ENCODE measurements at places on chromosomes 5 and 9.

- DNase-seq: no peak
- H3K4me3 ChIP-seq: no peak overlapping the region
- H3K36me3 ChIP-seq: no peaks in the 10 kb centered on the region
Measured at GRCh38 chr9:133023117-133023890, 7.5 kb upstream of the GTF3C5 start.

GRCh38 chr5:122874179-122874875, 28.9 kb downstream of the SNX24 start:
- DNase-seq: no peak
- no peaks in the 10 kb centered on the region for H3K36me3 ChIP-seq
- no peak overlapping the region for H3K27ac ChIP-seq
- H3K4me1 ChIP-seq: peaks cover 7% of the 10 kb centered on the region

DNA sequence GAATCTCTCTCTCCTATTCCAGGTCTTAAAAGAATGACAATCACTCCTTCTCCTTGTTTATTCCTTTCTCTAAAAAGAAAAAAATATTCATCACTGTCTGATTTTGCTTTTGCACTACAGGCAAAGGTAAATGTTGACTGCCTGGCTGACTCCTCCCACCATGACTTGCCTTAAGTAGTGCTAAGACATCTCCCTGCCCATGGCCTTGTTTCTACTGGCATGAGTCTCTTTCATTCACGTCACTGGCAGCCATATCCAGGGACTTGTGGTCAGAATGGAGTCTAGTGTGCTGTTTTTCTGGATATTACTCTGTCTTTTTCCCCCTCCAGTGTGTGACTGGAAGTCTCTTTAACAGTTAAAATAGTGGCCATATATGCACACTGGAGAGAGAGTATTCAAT, 522.9 kb upstream of the DAB2 start:
- H3K27me3 ChIP-seq: no peaks in the 10 kb centered on the region
- peak; percentile 43 for DNase-seq
- H3K4me3 ChIP-seq: no peak overlapping the region
- H3K36me3 ChIP-seq: no peaks in the 10 kb centered on the region
- no peak overlapping the region for H3K27ac ChIP-seq
- no peaks in the 10 kb centered on the region for H3K4me1 ChIP-seq

DNA sequence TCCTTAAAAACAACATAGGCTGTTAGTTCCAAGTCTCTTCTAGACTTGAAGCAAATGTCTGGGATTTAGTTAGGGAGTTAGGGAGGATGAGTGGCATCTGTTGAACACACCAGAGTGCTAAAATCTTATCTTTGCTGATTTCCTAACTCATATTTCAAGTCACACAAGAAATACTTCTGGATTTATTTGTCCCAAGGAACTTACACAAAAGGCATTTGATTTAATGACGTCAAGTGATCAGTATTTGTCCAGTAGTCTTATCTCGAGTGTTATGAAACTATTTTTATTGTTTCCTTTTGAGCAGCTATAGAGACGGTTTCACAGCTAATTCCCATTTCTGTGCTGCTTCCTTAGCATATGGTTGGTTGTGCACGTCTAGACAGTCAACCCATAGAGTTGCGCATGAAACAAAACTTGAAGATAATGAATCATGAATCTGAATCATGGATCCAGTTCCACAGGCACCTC, 140.5 kb upstream of the TUT7 start:
- no peak overlapping the region for H3K27ac ChIP-seq
- no peaks in the 10 kb centered on the region for H3K4me1 ChIP-seq
- peak; percentile 44 for DNase-seq

DNA sequence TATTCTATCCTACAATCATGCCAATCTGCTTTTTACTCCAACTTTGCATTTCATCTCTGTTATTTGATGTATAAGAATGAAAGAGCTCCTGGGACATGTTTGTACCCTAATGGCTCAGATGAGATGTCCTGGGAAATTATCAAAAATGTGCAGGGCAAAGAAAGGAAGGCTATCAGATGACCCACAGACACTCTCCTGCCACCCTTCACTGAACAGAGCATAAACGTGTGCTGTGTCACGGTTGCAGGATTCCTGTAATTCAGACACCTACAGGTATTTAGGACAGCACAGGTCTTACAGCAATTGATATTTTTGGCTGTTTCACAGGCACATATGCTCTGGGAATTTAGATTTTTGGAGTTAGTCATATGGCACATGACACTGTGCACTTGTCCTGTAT, 149.2 kb upstream of the GAS1 start:
- H3K4me3 ChIP-seq: no peak overlapping the region
- no peak overlapping the region for H3K27ac ChIP-seq
- H3K27me3 ChIP-seq: no peaks in the 10 kb centered on the region

All from astrocyte (in vitro differentiated cells and primary cell).